Cardiac septum (tissue), 1 donor: ENCODE measurements at places on chromosomes 13 and 19. TPM values are rescaled to one million over a fixed set of nuclear protein-coding genes. Genes with fewer than 3 reads are reported as not detected.

ZNF835 gene
- 2.6 TPM for total RNA-seq

RPS28 gene
- total RNA-seq = 669 TPM

TEX101 gene
- total RNA-seq = not detected

METTL21C gene
- not detected for total RNA-seq

ZNF224 gene
- 12.9 TPM for total RNA-seq

PINLYP gene
- 1.7 TPM for total RNA-seq

SHD gene
- not detected for total RNA-seq

FOSB gene
- 0.94 TPM for total RNA-seq

RGL3 gene
- total RNA-seq = 5.8 TPM

IGFL2 gene
- total RNA-seq = not detected

ZNF577 gene
- total RNA-seq = 9.4 TPM

MEIOSIN gene
- total RNA-seq = not detected

ZNF112 gene
- 3.8 TPM for total RNA-seq

ZNF667 gene
- total RNA-seq = 4.5 TPM

SUGP2 gene
- total RNA-seq = 60.4 TPM

TUBB4A gene
- total RNA-seq = 0.40 TPM

- peak; percentile 41 for DNase-seq
These were observed 56.8 kb downstream of the SLC7A1 start for GRCh38 chr13:29538652-29539040.

- DNase-seq = no peak
These were observed 2.6 kb downstream of the ACSBG2 start for GRCh38 chr19:6138066-6138465.

DNA sequence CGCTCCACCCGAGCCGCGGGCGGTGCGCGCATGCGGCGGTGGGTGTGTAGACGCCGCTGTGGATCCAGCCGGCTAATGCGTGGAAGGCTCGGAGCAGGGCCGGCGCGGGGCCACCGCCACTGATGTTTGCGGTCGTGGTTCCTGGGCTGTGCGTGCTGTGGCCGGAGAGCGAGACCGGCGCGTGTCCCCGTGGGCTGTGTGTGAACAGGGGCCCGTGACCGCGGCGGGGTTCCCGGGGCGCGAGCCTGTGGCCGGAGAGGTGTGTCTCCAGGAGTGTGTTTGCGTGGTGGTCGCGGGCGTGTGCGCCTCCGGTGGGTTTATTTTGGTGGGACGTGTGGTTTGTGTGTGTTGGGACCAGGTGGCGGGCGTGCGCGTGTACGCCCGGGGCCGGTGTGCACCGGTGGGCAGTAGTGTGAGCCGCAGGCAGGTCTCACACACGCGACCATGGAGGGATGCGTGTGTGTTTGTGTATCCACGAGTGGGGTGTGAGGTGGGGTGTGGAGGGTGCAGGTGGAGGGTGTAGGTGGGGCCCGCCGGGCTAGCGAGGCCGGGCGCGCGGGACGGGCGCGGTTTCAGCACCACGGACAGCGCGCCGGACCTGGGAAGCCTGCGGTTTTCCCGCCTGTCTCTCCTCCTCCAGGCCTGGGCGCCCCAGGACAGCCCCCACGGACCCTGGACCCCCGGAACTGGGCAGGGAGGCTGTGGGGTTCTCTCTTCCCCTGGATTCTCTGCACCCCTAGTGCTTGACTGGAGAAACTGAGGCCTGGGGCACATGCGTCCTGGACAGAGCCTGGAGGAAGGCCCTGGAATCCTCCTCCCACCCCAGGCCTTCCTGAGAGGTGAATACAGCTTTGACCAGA, 1.6 kb downstream of the HCN2 start:
- DNase-seq = no peak

DNA sequence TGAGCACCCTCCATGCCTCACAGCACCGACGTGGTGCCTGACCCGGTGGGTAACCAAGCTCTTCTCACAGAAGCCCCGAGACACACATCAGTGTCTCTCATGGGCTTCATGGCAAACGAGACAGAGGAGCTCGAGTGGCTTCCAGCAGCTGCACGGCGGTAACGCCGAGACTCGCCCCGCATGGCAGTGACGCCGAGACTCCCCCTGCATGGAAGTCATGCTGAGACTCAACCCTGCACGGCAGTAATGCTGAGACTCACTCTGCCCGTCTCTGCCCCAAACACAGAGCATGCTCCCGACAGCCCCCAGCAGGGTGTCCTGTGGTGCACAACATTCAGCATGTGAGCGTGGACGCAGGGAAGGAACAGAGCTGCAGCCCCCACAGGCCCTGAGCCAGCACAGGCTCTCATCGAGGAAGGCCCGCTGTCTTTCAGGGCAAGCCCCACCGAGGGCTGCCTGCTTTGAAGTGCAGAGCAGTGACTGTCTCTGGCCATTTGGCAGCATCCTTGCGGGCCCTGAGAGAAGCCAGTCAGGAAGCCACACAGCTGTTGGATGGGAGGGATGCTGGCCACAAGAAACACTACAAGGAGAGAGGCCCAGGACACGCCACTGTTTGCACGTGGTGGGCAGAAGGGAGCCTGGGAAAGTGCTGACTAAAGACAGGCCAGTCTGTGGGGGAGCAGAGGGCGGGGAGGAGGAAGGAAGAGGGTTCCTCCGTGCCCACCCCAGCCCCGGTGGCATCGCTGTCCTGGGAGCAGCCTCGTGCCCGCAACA, 9.5 kb downstream of the GAS6 start:
- DNase-seq = peak; percentile 79

DNA sequence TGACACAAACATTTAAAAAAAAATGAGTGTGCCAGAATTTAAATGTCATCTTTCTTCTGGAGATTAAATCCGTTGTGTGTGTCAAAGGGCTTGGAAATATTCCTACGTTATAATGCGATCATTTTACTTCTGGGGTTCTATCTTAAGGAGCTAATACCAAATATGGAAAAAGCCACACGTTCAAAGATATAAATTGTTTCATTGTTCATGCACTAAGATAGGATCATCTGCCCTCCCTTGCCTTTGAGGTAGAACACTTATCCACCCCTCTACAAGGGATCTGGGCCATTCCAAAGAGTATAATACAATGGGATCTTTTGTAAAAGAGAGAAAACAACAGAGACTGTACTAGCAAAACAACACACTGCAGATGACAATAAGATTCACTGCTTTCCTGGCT, 64.9 kb downstream of the ANKRD10 start:
- DNase-seq = no peak

DNA sequence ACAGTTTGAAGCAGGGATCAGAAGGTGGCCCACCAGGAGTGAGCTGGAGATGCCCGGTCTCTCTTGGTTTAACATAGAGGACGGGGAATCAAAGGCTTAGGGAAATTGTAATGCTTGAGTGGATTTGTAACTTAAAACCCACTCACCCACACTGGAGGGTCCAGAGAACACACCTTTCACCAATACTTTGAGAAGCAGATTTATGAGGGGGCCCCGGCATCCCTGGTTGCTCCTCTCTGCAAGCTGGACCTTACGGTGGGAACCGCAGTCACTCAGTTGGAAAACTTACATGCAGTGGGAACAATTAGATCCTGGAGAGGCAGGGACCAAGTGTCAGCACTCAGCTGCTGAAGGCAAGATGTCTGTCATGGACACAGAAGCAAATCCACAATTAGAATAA, 20.5 kb downstream of the PPP5C start:
- DNase-seq = peak; percentile 54

DNA sequence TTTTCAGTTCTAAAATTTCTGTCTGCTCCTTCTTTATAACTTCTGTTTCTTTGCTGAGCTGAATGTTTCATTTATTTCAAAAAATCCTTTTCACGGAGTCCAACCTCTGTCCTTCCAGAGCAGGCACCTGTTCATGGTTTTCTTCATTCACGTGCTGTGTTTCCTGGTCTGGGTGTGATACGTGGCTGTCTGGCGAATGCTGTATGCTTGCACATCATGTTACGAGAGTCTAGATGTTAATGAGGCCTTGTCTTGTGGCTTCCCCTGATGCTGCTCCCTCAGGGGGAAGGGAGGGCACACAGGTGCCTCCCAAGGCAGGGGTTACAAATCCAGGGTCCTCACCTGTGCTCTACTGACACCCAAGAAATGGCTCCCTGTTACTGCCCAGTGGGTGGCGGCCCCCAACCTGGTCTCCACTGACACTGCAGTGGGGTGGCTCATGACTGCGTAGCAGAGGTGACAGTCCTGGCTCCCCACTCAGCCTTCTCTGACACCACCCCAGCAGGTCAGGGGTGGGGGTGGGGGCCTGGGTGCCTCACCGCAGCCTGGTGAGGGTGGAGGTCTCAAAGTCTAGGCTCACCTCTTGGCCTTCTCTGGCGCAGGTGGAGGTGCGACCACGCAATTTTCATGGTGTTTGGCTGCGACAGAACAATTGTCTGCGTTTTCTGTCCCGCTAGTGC, 20.1 kb upstream of the RAB20 start:
- DNase-seq = no peak

GRCh38 chr13:40933508-40934204, 85.5 kb downstream of the ELF1 start:
- DNase-seq = no peak

- no peak for DNase-seq
These were observed 2.3 kb downstream of the SPACA4 start for GRCh38 chr19:48608798-48609263.

DNA sequence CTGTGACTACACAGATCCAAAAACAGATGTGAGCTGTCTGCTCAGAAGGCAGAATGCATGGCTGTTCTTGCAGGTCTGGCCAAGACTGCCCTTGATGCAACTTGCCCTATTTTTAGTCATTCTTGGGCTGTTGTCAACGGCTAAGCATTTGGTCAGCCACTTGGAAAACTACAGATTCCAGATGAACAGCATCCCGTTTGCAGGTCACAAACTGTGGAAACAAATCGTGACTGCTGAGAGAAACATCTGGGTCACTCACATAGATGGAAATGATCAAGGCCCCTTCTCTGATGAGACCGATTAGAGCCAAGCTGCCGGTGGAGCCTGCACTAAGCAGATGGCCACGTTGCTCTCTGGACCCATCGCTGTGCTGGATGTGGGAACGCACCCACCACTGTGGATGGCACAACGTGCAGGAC, 15.4 kb upstream of the METTL21C start:
- no peak for DNase-seq

- DNase-seq = peak; percentile 93
These were observed at the start of gene MIDN for GRCh38 chr19:1248139-1248785. TSS of gene MIDN (plus strand) at chr19:1248583. CDS start at chr19:1250297, 1,714 bp downstream.

DNA sequence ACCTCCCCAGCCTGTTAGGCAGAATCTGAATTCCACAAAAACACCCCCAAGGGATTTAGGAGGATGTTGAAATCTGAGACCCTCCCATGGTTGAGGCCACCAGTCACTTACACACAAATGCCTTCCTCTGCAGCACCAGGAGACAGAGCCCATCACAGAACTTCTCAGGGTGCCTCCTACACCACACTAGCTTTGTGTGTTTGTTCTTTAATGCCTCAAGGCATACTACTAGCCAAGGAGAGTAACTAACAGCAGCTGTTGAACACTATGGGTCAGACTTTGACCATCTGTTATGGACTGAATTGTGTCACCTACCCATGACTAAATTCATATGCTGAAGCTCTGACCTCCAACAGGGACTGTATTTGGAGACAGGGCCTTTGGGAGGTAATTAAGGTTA, 9.5 kb upstream of the MED26 start:
- DNase-seq = no peak

GRCh38 chr19:38389957-38390924, 1.7 kb downstream of the SPRED3 start:
- DNase-seq = no peak

GRCh38 chr19:38658462-38659306, 11.2 kb downstream of the ACTN4 start:
- DNase-seq = no peak

DNA sequence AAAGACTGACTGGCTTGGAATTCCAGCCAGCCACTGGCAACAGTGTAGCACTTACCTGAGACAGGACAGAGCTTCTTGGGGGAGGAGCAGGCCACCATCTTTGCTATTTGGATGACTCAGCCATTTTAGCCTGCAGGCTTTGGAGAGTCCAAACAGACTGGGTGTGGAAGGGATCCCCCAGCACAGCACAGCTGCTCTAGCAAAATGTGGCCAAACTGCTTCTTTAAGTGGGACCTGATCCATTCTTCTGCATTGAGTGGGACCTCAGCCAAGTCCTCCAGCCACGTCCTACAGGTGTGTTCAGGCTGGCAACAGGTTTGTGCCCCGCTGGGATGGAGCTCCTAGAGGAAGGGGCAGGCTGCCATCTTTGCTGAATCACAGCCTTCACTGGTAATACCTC, 80.0 kb downstream of the NDFIP2 start:
- DNase-seq = no peak

GRCh38 chr19:480016-480855, 16.1 kb upstream of the MADCAM1 start:
- peak; percentile 85 for DNase-seq

- DNase-seq = no peak
These were observed 169.7 kb downstream of the KLF5 start for GRCh38 chr13:73228546-73228945.

GRCh38 chr13:28140433-28141125, 2.2 kb downstream of the PAN3 start:
- DNase-seq = no peak

- no peak for DNase-seq
These were observed 85.0 kb upstream of the ARHGEF7 start for GRCh38 chr13:111029957-111030609.

- DNase-seq = no peak
These were observed 1.2 kb upstream of the TRIM13 start for GRCh38 chr13:49995625-49996101.

DNA sequence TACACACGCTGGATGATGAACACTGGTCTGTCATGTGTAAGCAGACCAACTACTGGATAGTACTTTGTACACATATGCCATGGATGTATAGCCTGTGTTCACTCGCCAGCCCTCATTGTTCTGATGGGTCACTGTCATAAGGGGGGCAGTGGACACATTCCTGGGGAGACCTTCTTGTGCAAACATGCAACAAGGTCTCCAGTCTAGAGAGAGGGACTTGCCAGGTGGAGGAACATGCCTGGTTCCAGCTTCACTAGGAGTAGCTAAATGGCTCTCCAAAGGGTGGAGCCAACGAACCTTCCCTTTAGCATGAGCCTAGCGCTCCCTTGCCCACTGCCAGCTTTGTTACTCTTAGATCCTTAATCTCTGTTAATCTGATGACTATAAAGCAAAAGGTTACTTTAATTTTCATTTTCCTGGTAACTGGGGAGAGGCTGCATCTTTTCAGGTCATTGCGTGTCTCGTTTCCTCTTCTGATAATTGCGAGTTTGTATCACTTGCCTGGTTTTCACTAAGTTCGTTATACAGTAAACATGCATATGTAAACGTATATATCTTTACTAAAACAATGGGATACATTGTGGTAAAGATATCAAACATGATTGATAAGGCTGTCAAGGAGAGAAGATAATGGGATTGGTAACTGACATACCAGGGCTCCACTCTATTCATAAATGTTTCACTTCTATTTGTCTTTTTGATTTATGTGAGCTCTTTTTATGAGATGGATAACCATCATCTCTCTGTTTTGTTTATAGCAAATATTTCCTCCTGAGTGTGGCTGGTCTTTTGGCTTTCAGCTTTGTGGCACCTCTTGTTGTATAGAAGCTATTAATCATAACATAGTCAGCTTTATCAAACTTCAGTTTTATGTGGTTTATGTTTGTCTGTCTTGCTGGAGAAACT, 235.2 kb upstream of the SGCG start:
- DNase-seq = no peak

- no peak for DNase-seq
These were observed 263.4 kb downstream of the UQCRFS1 start for GRCh38 chr19:28949535-28949934.

GRCh38 chr19:38734426-38735256, 9.6 kb downstream of the CAPN12 start:
- DNase-seq = no peak
